ENCODE measurements at places on chromosomes 5 and 9.

- DNase-seq: peak; percentile 71
These were observed 26.8 kb upstream of the TNFAIP8 start for GRCh38 chr5:119328753-119329602.

GRCh38 chr5:64201996-64202395, 36.4 kb downstream of the RNF180 start:
- DNase-seq: peak; percentile 31

DNA sequence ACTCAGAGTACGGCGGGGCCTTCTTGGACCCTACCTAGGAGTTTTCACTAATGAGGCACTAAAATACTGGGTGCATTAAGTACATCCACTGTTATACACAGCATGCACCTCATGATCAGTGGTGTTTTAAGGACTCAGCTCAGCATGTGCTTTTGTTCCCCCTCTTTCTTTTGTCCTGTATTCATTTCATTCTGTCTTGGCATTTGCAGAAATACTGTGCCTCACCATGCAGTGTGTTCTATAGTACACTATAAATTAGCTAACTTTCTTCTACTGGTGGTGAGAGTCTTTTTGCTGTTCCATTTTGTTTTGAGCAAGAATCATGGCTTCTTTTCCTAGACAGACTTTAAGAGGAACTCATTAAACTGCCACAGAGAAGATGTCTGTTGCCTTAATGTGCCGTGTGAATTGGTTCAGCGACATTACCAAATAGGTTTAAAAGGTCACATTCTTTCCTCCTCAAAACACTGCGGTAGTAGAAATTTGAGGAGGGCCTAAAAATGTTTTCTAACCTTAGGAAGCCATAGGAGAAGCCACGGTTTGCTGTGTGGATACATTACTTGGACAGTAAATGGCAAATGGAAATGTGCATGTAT, 276.6 kb downstream of the MAST4 start:
- no peak for DNase-seq

DNA sequence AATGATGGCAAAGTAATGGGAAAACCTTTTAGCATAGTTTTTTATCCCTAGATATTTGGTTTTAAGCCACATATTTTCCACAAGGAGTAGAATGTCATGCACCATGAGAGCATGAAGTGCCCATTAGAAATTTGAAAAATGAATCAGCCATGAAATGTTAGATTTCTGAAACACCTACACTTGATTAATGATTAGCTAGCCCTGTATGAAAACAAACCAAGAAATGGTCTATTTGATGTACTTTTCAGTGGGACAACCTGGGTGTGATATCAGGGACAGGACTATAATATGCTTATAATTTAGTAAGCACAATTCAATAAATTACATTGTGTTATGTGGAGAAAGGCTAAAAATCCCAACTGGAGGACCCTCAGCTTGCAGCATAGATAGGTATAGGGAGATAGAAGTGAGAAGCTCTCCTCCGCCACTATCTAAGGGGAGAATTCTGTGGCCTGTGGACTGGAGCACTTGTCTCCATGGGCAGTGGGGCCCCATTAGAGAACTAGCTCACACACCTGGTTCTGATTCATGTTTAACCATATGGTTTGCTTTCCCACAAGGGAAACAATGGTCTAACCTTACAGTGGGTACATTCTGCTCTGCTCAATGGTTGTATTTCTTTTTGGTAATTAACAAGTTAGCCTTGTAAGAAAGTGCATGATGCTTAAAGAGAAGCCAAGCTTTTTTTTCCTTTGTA, 35.2 kb downstream of the NUP214 start:
- no peak for DNase-seq

- DNase-seq: no peak
These were observed 87.7 kb downstream of the VCAN start for GRCh38 chr5:83559118-83559785.

- DNase-seq: no peak
These were observed at the start of gene UBE2QL1 for GRCh38 chr5:6448622-6449464. UBE2QL1 (plus strand) TSS chr5:6448859; CDS start chr5:6448894, 35 bp downstream.

- no peak for DNase-seq
These were observed 80.9 kb upstream of the SPATA31D4 start for GRCh38 chr9:81847181-81847915.

GRCh38 chr5:112366987-112367386, 52.1 kb downstream of the EPB41L4A start:
- DNase-seq: no peak

DNA sequence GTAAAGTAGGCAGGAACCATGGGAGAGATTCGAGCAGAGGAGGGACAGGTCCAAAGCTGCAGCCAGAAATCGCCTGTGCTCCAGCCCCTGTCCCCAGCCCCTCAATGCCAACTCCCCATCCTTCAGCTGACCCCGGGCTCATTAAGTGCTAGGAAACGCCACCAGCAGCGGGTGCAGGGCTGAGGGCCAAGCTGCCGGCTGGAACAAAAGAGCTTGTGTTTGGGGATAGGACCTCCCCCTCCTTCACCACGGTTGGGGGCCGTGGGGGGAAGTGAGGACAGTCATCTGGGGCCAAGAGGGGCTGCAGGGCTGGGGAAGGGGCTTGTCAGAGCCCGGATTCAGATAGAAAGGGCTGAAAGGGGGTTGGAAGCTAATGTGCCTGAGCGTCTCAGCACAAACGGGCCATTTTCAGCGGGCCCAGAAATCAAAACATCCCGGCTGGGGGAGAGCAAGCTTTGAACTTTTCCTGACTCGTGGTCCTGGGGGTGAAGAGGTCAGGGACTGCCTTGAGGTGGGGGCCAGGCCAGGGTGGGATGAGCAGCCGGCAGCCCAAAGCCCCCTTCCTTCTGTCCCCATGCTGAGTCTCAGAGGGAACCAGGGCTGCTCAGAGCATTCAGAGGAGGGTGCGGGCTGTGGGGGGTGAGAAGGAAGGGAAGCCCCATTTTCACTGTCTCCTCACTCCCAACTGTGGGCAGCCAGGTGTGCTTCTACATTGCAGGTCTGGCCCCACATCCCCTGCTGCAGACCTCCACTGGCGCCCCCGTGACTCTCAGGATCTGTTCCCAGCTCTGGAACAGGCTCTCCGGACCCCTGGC, 69.4 kb upstream of the DAB2IP start:
- DNase-seq: no peak
